Trophoblast cell (in vitro differentiated cells and primary cell): ENCODE measurements at places on chromosomes 5 and 9.

DNA sequence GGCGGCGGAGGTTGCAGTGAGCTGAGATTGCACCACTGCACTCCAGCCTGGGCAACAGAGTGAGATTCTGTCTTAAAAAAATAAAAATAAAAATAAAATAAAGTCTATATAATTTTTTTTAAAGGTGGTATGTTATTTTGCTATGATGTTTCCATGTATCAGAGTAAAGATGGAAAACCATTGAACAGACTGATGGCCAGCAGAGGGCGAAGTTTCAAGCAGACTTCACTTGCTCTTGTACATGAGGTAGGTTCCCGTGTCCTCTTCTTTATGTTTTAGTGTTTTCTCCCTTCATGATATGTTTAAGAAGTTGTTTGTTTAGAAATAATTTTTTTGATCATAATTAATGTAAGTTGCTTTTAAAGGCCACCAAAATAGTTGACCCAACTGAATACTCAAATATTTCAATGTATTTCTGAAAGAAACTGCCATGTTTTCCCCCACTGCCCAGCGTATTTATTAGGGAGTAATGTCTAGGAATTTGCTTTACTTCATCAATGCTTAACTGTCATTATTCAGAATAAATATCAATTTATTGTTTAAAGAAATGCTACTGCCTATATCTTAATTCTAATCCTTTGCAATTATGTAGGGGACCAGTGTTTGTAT is 146.4 kb downstream of the HACD4 start:
- peak; percentile 54 for DNase-seq

DNA sequence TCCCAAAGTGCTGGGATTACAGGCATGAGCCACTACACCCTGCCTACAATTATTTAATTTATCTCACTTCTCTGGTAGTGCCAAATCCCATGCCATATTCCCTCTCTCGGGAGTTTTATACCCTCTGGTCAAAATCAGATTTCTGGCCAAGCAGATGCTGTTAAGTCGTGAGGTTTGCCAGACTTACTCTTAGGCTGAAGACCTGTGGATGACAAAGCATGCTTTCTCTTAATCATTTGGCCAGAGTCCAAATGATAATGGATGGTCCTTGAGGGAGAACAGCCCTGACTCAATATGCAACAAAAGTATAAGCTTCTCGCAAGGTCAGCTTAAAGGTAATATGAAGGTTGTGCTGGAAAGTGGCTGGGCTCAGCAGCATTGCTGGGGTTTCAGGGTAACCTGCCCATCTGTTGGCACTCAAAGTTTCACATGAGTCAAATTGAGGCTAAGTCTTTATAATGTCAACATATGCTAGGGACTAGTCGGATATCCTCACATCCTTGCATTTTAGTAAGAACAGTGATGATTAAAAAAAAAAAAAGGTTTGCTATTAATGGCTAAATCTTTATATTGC is 280.1 kb downstream of the KIF4B start:
- DNase-seq, result no peak

DNA sequence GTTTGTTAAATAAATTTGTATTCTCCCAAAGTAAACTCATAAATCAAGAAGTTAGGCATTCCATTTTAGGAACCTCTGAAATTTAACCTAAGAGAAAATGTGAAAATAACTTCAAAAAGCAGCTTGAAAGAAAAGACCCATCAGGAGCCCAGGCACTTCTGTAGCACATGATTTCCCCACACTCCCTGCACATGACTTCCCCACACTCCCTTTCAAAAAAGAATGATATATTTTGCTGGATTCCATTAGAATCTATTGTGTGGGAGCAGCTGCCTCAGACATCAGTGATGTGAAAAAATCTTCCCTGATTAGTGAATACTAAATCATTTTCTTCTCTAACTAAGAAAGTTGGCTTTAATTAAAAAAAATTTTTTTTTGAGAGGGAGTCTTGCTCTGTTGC is 83.3 kb downstream of the GLDC start:
- DNase-seq, result no peak

DNA sequence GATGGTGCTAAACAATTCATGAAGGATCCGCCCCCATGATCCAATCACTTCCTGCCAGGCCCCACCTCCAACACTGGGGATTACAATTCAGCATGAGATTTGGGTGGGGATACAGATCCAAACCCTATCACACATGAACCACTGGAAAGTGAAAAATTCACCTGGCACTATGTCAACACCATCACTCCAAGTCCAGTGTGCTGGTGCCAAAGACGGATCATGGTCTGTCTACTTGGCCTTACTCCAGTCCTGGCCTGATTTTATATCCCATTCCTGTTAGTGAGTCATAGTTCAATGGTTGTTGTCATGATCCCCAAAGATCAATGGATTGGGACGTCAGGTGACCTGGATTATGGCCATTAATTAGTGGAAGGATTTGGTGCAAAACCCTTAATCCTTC is 147.4 kb upstream of the RPS23 start:
- DNase-seq, result no peak

DNA sequence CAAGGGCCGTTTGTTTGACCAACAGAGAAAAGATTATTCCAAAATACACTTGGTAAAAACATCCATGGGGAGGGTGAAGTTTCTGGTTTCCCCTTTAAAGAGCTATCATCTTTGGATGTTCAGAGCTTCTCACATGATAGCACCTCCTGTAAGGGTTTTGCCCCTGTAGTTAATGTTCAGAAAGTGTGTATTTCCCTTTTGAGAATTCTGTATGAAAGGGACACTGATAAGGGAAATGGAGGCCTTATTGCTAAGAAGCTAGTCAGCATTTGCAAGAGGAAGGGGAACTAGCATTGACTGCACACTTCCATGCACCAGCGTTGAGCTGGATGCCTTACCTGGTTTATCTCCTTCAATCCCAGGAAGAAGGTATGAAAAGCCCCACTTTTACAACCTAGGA is 31.5 kb upstream of the C5orf58 start:
- DNase-seq, result no peak
